ENCODE measurements at places on chromosomes 2 and 18.

GRCh38 chr2:64330281-64331113 lies 123.5 kb upstream of the LGALSL start:
- ATAC-seq = peak; percentile 59

- no peak for ATAC-seq
Observed at GRCh38 chr2:128841803-128842202, 523.1 kb upstream of the HS6ST1 start.

DNA sequence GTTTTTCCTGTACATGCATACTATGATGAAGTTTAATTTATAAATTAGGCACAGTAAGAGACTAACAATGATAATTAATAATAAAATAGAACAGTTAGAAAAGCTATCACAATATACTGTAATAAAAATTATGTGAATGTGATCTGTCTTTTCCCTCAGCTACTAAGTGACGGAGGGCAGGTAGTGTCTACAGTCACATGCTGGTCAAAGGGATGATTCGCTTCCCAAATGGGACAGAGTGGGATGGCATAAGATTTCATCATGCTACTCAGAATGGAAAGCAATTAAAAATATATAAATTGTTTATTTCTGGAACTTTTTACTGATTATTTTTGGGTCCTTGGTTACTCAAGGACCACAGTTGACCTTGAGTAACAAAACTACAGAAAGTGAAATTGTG lies 71.5 kb downstream of the DAW1 start:
- ATAC-seq = no peak

- ATAC-seq = no peak
Observed at GRCh38 chr2:233234996-233235395, 16.5 kb upstream of the ATG16L1 start.

- no peak for ATAC-seq
Observed at GRCh38 chr2:29632018-29632417, 289.4 kb downstream of the ALK start.
